Articular chondrocyte of knee joint (primary cell): ENCODE measurements at places on chromosomes 6 and 20. TPM values are rescaled to one million over a fixed set of nuclear protein-coding genes. Genes with fewer than 3 reads are reported as not detected.

Gene IL17A
- not detected in 2 replicates for total RNA-seq

Gene MAP3K5
- total RNA-seq, result 7.6 and 16.2 TPM in 2 replicates

Gene ALDH5A1
- total RNA-seq, result 3.9 and 5.0 TPM in 2 replicates

Gene SNAI1
- total RNA-seq, result 2.7 and 4.6 TPM in 2 replicates

Gene TTBK1
- total RNA-seq, result under 0.01 TPM in 2 replicates

Gene CNR1
- under 0.01 and 0.11 TPM in 2 replicates for total RNA-seq
